ENCODE measurements at places on chromosomes 12 and 14.

- DNase-seq = no peak
Observed at GRCh38 chr14:35202195-35202594, 79.8 kb downstream of the PRORP start.

GRCh38 chr12:23472329-23472971 lies 477.0 kb downstream of the SOX5 start:
- DNase-seq = no peak

DNA sequence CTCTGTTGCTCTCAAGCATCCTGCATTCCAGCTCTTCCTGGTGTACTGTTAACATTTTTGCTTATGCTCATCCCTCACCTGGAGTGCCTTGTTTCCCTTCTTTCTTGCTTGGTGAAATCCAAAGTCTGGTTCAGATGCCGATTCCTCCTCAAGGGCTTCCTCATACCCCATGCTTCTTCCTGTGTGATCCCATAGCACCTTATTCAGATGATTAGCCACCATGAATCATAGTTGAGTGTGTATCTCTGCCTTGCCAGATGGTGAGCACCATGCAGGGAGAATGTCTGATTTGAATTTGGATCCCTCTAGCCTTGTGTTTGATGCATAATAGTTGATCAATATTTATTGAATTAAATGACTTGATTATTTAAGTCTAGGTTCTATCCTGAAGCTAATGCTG lies 39.4 kb upstream of the ANO4 start:
- no peak for DNase-seq

GRCh38 chr12:558580-558979 lies 98.8 kb downstream of the B4GALNT3 start:
- no peak for DNase-seq

GRCh38 chr14:73775339-73776193 lies 61.4 kb upstream of the PNMA1 start:
- no peak for DNase-seq

DNA sequence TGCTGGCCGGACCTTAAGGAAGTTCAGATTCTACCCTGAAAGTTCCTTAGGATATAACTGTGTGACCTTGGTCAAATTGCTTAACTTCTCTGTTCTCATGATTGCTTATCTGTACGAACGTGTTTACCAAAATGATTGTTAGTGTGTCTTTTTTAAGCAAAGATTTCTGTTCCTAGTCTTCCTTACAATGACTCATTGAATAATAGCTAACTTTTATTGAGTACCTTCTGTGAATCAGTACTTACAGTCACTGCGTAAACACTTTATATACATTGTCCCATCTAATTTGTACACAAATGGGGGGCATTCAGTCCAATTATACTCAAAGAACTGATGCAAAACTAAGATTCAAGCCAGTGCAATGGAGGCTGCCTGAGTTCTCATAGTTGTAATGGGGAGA lies 4.2 kb upstream of the TMEM30B start:
- no peak for DNase-seq

DNA sequence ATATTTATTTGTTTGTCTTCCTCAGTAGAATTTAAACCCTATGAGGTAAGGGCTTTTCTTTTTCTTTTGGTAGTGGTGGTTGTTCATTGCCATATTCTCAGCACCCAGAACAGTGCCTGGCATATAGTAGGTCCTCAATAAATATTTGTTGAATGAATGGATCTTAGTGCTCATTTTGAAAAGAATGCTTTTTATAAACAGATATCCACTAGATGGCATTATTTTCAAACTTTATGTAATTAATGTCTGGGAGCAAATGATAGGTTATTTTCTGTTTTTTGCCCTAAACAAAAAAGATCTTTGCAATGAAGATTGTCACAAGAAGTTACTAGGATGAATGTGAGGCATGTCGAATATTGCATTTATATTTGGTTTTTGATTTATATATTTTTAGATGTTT lies 64.1 kb downstream of the RAD51B start:
- DNase-seq = no peak

- no peak for DNase-seq
Observed at GRCh38 chr14:51725061-51725460, 73.4 kb downstream of the FRMD6 start.

GRCh38 chr14:102370305-102370809 lies 7.6 kb downstream of the TECPR2 start:
- no peak for DNase-seq

DNA sequence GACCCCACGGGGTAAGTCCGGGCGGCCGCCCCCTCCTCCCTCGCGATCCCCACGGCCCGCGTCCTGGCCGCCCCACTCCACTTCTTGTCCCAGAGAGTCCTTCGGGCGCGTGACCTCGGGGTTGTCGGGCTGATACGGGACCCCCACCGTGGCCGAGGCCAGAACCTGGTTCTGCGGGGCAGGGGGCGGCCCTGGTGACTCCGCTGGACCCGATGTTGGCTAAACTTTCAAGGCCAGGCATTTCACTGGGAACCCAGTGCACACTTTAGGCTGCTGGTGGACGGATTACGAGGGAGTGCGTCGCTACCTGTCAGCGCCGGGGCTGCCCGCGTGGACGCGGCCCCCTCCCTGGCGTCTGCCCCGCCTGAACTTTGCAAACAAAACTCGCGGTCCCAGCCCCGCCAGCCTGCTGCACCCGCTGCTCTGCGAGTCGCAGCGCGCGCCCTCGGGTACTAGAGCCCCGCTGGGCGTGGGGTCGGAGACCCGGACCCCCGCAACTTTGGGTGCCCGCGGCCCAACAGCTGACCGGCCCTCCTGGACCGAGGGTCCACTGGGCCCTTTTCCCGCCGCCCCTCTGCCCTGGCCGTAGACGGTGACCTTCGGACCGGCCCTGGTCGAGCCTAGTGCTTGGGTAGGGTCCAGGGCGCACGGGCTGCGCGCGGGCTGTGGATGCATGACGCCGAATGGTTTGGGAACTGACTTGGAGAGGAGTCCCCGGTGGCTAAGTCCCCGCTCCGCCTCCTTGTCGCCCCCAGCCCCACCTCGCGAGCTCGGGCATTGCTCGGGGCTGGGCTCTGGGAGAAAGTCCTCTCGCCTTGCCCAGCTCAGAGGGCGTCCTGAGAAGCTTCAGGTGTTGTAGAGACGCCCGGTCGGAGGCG lies 624 bp downstream of the RIN3 start:
- no peak for DNase-seq

DNA sequence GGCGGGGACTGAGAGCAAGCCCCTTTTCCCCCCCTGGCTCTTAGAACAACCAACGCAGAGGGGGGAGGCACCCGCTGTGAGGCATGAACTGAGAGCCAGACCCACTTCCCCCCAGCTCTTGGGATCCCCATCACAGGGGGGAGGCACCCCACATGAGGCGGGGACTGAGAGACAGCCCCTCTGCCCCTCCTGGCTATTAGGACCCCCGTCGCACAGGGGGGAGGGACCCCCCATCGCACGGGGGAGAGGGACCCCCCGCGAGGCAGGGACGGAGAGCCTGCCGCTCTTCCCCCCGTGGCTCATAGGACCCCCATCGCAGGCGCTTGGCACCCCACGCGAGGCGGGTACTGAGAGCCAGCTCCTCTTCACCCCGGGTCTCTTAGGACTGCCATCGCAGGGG lies 195.8 kb upstream of the PZP start:
- DNase-seq = no peak

GRCh38 chr12:25388183-25388582 lies 137.5 kb upstream of the KRAS start:
- DNase-seq = no peak
